ENCODE measurements at places on chromosomes 12 and 14. TPM values are rescaled to one million over a fixed set of nuclear protein-coding genes. Genes with fewer than 3 reads are reported as not detected.

Gene CMKLR1
- total RNA-seq: not detected

Gene CARMIL3
- total RNA-seq: not detected

Gene KERA
- total RNA-seq: not detected

DNA sequence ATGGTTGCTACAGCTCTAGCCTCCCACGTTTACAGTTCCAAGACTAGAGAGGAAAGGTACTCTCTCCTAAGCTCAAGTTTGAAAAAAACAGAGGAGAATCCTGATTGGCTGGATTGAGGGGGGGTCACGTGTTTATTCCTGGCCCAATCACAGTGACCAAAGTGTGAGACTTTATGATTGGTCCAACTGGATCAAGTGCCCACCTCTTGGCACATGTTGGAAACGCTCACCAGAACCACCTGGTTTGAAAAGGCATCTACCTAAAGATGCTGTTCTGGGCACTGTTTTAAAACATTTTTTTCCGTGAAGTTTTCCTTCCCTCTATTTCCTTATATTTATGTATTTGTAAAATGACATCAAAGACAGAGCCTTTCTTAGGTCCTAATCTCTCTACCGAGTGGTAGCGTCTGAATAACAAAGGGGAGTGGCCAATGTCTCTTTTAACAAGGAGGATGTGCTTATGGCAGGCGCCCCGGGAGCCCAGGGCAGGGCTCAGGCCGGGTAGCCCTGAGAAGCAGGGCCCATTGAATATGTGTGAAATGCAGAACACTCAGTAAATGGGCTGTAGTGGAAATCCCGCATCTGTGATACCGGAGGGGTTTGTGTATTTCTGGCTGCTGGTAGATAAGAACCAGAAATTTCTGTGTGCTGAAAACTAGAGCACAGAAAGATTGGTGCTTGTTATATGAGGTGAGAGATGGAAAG lies 146.2 kb downstream of the ATP23 start:
- H3K27ac ChIP-seq: no peak overlapping the region
- peaks cover 2% of the 10 kb centered on the region for H3K27me3 ChIP-seq
- no peak for DNase-seq
- no peaks in the 10 kb centered on the region for H3K36me3 ChIP-seq
- no peak overlapping the region for H3K4me3 ChIP-seq

DNA sequence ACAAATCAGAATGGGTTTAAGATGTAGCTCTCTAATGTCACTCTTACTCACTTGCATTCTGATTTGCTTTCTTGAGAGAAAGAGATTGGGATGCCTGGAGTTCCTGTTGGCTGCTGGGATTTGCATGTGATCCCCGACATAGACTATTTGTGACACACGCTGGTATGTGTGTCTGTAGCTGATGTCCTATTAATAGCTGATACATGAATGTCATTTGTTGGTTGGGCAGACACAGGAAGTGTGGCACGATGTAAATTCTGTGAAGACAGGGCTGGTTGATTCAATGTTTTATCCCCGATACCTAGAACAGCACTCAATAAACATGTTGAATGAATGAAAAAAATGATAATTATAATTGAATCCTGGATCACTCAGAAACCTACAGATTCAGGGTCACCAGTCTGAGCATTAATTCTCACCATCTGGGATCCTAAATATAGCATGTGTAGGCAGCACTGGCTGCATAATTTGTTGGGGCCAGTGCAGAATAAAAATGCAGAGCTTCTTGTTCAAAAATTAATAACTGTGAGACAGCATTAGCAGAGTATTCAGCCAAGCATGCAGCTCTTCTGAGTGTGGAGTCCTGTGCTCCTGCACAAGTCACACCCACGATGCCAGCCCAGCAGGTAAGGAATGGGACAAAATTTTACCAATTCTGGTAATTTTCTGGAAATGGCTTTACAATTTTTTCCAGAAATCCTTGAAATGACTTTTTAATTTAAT lies 35.5 kb upstream of the SOCS2 start:
- no peak overlapping the region for H3K4me3 ChIP-seq
- DNase-seq: peak; percentile 23
- H3K27ac ChIP-seq: no peak overlapping the region
- H3K4me1 ChIP-seq: peaks cover under 1% of the 10 kb centered on the region
- H3K36me3 ChIP-seq: no peaks in the 10 kb centered on the region
- H3K27me3 ChIP-seq: no peaks in the 10 kb centered on the region

DNA sequence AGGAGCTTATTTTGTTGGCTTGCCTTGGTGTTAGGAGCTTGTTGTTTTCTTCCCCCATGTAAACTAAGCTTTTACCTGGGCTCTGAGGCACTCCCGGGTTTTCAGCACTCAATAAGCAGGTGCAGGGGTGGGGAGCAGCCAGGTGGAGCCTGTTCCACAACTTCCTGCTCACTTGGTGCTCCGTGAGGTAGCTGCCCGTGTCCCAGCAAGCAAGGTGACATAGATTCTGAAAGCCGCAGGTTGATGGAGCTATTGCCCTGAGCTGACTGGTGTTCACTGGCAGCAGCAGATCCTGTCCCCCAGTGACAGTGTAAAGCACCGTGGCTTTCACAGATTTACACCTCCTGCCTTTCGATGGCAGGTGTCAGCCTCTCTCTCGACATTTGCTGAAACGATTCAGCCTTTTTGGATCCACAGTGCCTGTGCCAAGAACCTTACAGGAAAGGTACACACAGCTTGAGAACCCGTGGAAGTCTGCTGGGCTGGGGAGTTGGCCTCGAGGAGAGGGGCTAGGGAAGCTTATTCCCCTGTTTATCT lies 295.7 kb upstream of the FKBP4 start:
- DNase-seq: no peak
- H3K27me3 ChIP-seq: peaks cover 2% of the 10 kb centered on the region
- H3K36me3 ChIP-seq: 0 out of 2 replicates have a peak, but pooled peaks cover 3% of the 10 kb centered on the region
- no peak overlapping the region for H3K4me3 ChIP-seq
